CD4-positive, alpha-beta T cell treated with Interleukin-2 at 100 ng/mL for 4 hours (primary cell): ENCODE measurements at places on chromosomes 11 and 22.

DNA sequence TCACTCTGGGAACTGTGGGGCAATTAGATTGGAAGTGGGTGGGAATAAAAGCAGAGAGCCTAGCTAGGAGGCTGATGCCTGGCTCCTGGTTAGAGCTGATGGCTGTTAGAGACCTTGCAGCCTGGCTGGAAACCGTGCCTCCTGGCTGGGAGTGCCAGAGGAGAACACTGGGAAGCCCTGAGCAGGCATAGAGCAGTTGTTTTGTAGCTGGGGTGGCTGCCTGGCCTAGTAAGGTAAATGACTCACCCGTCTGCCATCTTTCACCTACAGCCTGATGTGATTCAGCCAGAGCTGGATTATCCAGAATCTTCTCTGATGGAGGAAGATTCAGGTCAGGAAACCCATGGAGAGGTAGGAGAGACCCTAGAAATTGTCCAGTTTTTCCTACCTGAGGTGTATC lies 6.1 kb downstream of the UQCR10 start:
- no peak for DNase-seq

DNA sequence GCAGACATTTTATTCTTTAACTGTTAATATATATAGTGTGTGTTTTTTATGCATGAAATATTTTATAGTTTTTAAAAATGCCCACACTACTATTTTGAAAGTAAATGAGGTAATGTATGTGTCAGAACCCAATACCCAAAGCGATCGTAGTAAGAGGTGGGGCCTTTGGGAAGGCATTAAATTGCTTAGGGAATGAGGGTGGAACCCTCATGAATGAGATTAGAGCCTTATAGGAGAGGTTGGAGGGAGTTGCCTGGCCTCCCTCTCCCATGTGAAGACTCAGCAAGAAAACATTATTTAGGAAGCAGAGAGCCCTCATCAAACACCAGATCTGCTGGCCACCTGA lies 11.1 kb downstream of the KLHL35 start:
- no peak for DNase-seq

DNA sequence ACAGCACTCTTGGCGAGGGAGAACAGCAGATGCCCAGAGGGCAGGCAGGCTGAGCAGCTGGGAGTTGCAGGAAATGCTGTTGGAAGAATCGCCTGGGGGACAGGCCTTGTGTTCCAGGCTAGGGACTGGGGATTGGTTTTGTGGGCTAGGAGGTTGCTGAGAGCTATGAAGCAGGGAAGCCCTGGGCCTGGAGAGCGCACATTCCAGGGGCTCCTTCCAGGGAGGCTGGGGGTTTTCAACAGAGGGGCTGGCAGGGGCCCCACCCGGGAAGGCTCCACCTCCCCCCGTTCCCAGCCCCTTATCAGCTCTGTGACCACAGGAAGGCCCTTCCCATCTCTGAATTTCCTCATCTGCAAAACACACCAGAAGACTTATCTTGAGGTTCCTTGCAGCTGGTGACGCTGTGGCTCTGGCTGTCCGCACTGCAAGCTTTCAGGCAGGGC lies 21.7 kb downstream of the WNT11 start:
- no peak for DNase-seq

DNA sequence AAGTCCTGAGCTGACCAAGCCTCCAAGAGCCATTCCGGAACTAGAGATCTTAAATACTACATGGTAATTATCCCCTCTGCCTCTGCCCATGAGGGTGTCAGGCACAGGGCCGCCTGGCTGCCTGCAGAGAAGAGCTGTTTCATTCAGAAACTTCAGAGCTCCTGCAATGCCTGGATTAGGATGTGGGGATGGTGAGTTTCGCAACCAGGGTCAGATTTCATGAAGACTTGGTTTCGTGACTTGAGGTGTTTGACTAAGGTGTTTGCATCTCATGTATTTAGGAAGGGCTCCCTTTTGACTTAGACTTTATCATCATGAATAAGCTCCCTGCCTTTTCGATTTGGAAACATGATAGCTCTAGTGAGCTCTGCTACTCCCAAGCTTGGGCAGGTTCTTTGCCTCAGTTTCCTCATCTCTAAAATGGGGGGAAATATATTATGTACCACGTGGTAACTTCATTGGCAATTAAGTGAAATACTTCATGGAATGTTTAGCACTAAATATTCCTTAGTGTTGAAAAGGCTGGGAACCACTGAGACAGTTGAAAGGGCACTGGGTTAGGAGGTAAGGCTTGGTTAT lies 9.1 kb downstream of the TIMP3 start:
- DNase-seq: no peak

DNA sequence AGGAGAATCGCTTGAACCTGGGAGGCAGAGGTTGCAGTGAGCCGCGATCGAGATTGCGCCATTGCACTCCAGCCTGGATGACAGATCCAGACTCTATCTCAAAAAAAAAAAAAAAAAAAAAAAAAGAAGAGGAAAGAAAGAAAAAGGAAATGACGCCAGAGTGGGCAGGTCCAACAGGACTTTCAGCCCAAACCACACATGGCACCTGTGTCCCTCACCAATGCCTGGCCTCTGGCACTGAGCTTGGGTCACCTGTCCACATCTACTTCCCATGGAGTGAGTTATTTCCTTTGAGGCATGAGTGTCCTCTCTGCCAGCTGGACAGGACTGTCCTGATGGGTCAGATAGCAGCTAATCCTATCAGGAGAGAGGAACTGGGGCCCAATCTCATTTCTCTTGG lies 15.2 kb upstream of the GCAT start:
- DNase-seq: no peak

- no peak for DNase-seq
These were observed 11.6 kb downstream of the PRR33 start for GRCh38 chr11:1879941-1880720.

- no peak for DNase-seq
These were observed 461.3 kb downstream of the DLG2 start for GRCh38 chr11:85165819-85166218.

DNA sequence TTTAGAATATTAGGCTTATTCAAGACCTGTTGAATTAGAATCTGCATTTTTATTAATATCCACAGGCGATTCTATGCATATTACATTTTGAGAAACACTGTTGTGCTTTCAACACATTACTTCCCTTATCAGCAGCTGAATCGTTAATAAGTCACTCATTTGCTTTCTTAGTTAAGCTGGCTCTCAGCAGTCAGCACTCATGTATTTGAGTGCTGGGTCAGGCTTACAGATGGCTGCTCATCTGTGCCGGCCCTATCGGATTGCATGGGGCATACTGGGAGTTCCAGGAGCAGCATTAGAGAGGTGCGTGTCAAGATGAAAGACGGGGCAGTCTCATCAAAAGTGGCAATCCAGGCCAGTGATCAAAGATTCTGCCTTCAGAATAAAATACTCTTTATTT lies 10.8 kb upstream of the OR51L1 start:
- no peak for DNase-seq

- no peak for DNase-seq
These were observed 9.2 kb downstream of the CDPF1 start for GRCh38 chr22:46240907-46241306.

DNA sequence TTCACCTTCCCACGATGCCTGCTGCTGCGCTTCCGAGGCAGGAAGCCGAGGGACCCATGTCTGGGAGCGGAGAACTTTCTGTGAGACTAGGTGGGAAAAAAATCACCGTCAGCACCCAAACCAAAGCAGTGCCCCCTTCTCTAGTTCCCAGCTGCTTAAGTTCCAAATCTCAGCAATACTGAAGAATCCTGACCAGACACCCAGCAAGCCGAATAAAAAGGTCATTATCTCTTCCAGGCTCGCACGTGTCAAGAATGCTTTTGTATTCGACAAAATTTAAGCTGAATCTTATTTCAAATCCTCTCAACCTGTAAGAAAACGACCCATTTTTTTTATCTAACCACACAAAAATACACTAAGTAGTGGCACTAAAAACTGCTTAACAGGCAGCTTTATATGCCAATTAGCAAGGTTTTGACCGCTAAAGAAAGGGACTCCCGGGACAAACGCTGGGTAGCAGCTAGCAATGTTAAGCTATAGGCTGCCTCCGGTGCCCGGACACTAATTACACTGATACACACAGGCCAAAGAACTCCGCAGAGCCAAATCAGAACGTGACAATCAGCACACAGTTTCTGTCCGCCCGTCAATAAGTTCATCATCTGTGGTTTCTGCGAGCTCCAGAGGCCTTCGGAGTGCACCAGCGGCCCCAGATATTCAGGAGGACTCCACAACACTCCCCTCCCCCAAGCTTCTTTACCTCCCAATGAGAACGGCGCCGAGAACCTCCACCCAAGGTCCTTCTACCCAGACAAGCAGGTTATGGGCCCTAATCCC lies 728 bp downstream of the RPL3 start:
- peak; percentile 47 for DNase-seq

DNA sequence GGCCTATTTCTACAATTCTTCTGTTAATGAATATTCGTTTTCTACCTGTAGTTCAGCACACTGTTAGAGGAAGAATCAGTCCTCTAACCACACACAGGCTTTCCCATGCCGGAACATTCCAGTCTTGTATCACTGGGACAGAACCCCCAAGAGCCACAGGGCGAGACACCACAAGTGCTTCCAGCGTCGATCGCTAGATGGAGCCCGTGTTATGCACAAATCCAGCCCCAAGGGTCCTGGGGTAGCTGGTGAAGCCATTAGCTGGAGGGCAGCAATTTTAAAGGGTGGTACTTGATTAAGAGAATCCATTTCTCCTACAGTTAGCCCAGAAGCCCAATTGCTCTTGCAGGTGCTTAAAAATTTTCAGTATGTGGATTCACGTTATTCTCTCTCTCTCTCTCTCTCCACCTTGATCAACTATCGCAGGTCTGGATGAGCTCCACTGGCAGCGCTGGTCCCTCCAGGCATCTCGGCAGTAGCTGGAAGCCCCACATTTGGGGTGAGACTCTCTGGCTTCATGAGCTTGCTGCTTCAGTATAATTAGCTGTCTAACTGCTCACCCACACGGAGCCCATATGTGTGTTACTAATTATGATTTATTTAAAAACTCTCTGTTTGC lies 148.2 kb upstream of the SNX19 start:
- DNase-seq: no peak

DNA sequence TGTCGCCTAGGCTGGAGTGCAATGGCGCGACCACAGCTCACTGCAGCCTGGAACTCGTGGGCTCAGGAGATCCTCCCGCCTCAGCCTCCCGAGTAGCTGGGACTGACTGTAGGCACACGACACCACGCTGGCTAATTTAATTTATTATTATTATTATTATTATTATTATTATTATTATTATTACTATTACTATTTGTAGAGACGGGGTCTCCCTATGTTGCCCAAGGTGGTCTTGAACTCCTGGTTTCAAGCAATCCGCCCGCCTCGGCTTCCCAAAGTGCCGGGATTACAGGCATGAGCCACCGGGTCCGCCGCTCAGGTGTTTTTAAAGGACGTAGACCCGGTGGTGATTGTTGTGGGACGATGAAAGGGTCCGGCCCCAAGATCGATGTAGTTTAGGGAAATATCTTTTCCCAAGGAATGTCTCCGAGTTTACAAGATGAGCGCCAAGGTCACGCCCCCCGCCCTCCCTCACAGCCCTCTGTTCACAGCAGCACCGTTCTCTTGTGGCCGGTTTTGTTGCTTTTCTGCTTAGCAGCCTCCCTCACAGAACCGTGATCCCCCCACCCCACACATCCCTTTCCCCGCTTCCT lies 728 bp upstream of the POGLUT3 start:
- DNase-seq: no peak

GRCh38 chr11:8025123-8025522 lies 38.0 kb downstream of the EIF3F start:
- DNase-seq: no peak

DNA sequence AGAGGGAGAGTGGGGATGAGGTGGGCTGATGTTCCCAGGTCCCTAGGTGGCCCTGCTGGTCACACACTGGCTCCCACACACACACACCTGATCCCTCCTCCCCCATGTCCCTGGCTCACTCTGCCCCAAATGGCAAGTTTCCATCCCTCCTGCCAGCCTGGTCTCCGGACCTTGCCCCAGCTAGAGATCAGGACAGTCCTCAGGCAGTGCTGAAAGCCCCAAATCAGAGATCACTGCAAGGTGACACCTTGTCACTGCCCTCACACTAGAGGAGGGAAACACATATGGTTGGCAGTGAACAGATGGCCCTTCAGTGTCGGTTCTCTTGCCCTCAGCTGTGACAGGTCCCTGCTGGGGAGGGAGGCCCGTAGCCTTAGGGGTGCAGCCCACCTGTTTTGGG lies 7.6 kb downstream of the TMPRSS5 start:
- no peak for DNase-seq

DNA sequence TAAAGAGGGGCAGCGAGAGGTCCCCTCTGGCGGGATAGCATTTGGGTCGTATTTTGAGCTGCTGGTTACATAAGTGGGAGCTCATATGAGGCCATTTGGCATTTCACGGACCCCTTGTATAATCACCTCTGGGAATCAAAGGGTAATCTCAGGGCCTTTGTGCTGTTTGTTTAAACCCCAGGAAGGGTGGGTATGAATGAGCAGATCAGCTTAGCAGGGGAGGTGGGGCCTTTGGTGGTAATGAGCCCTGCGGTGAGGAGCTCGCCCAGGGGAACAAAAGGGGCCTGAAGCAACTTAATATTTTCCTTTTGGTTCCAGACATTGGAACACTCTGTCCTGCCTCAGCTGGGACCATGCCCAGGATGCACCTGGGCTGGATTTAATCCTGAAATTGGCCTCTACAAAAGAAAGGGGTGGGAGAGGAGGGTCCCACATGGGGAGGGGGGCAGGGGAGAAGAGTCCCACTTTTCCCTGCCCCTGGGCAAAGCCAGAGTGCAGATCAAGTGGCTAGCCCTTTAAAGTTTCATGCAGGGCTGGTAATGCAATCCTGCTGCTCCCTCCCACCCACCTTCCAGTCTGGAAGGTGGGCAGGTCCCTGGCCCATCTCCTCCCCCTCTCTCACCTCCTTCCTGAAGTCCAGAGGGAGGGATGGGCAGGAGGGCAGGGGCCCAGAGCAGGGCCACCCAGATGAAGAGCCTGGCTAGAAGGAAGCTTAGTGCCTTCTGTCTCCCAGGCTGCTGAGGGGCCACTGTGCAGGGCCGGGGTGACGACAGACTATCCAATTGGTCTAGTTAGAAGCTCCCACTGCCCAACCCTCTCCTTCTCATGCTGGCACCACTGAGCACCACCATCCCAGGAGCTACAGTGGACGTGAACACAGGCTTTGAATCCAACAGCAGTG lies 10.5 kb downstream of the TSKU start:
- DNase-seq: no peak

DNA sequence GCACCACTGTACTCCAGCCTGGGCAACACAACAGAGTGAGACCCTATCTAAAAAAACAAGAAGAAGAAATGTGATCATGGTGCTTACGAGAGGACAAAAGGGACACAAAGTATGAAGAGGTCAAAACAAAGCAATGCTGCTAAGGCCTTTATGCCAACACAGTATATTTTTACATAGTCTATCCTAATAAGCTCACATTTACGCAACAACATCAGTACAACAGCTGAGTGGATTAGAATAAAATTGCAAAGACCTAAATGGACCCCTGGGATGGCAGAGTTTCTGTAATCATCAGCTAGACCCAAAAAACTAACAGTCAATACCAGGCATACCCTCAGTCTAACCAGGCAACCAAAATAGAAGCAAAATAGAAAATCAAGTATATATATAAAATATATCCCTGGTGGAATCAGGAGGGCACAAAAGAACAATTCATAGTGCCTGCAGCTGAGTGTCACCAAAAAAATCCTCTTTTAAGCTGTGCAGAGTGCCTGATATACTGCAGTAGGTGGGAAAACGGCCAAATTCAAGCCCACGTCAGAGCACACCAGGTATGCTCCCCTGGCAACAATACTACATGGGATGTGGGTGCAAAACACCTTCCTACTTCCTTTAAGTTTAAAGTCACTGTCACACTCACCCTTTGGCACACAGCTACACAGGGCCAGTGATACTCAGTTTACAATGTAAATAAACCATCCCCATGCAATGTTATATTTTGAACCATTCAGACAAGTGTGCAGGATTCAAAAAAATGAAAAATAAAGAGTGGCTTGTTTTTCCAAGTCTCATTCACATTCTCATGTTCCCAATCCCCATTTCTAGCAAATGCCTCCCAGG lies 57.8 kb downstream of the RBFOX2 start:
- no peak for DNase-seq
